Myometrial cell (primary cell): ENCODE measurements at places on chromosomes 4 and X. TPM values are rescaled to one million over a fixed set of nuclear protein-coding genes. Genes with fewer than 3 reads are reported as not detected.

FOXR2 gene
- total RNA-seq, result not detected in 2 replicates

ANKRD50 gene
- total RNA-seq, result 8.4 and 12.2 TPM in 2 replicates

PARM1 gene
- total RNA-seq, result 0.18 and 0.58 TPM in 2 replicates

CCSER1 gene
- not detected in 2 replicates for total RNA-seq

ATP8A1 gene
- 0.35 and 0.58 TPM in 2 replicates for total RNA-seq
